Activated CD4-positive, alpha-beta T cell treated with anti-CD3 and anti-CD28 coated beads, Interleukin-2, amount 50 U/mL, for 48 hours (primary cell): ENCODE measurements at places on chromosomes 11 and 22.

DNA sequence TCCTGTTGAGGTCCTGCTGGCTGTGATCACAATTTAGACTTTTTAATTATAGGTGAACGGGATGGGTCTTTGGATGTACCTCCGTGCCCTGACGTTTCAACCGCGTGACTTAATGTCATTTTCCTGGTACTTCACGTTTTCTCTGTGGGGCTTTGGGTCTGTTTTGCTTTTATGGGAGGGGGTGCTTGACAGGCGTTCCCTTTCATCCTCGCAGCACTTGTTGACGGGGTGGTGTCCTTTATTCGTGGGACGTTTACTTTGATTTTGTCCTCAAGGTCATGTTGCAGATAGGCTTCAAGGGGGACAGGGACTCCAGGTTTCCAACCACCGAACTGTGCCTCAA is 994 bp downstream of the PPP6R3 start:
- DNase-seq = no peak

DNA sequence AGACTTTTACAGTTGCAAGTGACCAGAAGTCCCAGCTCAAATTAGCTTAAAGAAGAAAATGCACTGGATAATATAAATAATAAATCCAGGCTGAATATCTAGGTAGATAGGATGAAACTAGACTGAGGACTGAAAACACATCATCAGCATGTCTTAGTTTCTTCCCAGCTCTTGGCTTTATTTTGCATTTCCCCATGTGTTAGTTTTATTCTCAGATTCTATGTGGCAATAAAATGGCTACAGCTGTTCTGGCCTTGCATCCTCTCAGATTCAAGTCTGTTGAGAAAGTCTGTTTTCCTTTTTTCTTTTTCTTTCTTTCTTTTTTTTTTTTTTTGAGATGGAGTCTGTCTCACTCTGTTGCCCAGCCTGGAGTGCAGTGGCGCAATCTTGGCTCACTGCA is 22.6 kb upstream of the CAT start:
- no peak for DNase-seq

GRCh38 chr11:64697663-64698375 is 25.2 kb downstream of the NRXN2 start:
- DNase-seq = no peak

DNA sequence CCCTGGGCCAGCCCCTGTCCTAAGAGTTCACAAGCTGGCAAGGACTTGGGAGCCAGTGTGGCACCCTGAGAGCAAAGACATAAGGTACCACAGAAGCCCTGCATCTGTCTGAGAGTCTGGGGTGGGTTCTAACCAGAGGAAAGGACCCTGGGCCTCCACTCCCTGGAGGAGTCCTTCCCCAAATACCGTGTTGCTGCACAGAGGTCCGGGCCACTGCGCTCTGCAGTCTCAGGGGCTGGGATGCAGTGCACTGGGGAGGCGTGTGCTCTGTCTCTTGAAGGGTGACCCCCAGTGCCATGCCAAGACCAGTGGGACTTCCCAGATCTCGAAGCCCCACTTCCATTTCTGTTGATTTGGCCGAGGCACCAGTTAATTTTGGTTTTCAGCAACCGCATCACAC is 4.3 kb upstream of the SH3BP1 start:
- no peak for DNase-seq

GRCh38 chr11:47869544-47870393 is 21.6 kb upstream of the NUP160 start:
- no peak for DNase-seq

DNA sequence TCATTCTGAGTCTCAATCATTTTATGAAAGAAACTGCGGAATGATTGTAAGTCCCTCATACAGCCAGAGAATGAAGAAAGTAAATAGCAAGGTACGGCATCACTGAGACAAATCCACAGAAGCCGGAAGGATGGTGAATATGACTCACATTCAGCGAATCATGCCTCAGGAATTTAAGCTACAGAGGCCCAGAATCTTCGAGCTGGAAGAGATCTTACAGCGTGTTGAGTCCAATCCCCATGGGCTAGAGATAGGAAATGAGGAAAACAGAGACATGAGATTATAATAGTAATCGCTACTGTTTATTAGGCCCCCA is 173.2 kb downstream of the KIF18A start:
- DNase-seq = no peak

DNA sequence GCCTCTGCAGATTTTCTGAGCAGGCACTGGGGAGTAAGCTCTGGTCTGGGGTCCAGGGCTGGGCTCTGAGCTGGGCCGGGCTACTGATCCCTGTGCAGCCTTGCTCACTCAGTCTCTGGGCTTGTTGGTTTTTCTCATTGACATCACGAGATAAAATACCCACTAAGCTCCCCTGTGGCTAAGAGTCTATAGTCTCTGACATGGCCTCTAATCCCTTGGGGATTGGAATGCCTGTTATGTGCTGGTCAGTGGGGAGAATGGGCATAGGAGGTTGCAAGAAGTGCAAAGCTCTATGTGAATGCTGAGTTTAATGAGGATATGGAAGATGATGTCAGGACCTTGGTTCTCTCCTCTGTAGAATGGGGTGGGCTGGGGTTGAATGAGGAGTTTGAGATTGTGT is 23.3 kb downstream of the ELF5 start:
- no peak for DNase-seq

DNA sequence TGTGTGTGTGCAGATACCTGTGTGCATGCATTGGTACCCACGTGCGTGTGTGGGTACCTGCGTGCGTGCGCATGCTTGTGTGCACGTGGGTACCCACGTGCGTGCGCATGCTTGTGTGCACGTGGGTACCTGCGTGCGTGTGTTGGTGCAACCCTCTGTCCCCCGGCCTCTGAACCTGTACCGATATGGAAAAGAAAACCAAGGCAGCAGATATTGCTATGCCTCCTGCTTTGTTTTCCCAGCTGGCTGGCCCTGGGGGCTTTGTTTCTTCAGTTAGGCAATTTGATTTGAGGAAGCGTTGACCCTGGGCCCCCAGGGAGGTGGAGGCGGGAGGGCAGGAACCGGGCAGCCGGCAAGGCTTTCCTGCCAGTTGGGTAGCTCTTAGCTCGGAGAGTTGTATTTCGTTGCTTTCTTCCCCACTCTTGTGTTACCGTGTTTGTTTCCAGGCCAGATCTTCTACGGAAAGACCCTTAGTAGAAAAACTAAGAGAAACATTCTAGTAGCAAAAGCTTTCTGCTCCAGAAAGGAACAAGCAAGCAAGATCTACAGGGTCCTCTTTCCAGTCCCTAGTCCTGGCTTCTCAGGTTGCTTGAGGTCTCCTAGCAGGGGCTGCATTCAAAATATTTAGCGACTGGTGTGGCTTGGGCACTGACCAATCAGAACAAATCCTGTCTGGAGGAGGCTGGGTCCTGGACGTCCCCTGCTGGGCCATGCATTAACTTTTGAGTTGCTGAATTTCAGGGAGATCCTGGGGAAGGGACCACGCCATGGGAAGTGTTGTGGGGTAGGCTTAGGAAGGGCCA is 26.3 kb upstream of the SORL1-AS1 start:
- DNase-seq = no peak

DNA sequence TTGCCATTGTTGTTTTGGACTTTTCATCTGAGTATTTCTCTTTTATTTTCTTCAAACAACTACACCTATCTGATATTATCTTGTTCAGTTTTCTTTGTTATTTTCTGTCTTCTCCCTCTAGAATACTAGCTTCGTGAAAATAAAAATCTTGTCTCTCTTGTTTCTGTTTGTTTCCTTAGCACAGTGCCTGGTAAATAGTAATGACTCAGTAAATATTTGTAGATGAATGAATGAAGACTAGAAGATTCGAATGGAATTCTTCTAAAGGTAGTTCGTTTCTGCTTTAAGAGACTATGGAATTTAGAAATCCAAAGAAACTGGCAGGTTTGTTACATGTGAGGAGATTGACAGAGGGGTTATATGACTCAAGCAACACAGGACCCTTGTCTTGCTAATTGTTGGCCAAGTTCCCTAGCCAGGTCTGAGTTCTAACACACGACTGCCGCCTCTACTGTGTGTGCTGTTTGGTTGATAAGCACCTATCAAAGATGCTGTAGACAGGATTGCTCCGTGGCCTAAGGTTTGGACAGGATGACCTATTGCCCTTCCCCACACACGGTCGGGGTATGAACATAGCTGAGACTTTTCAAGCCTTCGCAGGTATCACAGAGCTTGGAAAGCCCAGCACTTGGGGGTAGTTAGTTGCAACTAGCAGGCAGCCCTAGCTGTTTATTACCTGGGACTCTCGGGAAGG is 831 bp upstream of the TMEM135 start:
- no peak for DNase-seq

- DNase-seq = peak; percentile 59
These were observed 1.9 kb downstream of the POLD4 start for GRCh38 chr11:67351275-67352005.

DNA sequence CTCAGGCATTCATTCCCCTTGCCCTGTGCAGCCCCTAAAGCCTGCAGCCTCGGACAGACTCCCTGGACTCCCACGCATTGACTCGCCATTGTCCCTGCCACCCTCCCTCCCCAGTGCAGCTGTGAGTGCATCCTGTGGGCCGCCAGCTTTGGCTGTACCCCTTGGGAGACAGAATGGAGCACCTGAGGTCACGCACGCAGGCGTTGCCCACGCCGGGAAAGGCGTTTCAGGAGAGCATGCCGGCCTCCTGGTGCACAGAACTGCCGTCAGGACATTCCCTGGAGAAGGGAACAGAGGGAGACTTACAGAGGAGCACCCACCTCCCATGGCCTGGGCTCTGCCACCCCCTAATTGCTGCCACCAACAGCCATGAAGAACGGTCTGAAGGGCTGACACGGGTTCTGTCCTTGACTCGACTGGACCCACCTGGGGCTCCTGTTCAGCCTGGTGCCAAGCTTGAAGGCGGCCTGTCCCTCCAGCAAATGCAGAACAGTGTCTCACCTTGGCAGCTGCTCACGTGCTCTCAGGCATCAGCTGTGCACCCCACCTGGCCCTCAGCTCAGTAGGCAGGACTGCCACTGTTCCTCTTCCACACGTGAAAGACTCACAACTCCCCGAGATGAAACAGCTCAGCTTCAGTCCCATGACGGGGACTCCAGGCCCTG is 503.8 kb downstream of the BRD1 start:
- no peak for DNase-seq

DNA sequence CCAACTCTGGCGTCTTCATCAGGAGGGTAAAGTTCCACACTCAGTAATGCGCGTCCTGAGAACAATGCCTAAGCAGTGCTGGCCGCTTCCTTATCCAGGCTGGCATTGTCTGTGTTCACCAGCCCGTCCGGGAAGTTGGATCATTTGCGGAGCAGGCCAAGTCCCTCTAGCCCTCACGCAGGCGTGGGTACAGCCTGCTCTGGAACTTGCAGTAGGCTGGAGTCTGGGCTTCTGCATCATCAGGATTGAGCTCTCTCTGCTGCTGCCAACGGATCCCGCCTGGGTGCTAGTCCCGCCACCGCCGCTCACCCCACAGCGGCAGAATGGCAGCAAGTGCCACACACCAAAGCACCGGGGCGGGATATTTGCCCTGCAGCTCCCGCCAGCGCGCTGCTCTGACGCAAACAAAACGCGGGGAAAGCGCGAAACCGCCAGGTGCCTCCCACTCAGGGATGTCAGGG is 29.0 kb downstream of the GLYATL1 start:
- no peak for DNase-seq

GRCh38 chr11:120303004-120303637 is 22.0 kb upstream of the TLCD5 start:
- peak; percentile 77 for DNase-seq

GRCh38 chr22:20656516-20656901 is 117.4 kb upstream of the SERPIND1 start:
- DNase-seq = no peak

DNA sequence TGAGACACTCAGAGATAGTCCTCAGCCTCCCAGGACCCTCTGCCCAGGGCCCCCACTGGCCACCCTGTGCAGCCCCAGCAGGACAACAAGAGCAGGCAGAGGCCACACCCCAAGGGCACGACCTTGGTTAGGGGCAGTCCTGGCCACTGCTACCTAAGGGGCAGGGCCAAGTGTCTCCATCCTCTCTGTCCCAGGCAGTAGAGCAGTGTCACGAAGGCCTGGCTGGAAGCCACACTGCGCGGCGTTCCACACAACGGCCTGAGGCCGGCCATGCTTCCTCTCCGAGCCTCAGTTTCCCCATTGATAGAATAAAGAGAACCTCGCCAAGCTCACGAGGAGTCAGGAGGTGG is 1074.3 kb downstream of the BRD1 start:
- DNase-seq = no peak

DNA sequence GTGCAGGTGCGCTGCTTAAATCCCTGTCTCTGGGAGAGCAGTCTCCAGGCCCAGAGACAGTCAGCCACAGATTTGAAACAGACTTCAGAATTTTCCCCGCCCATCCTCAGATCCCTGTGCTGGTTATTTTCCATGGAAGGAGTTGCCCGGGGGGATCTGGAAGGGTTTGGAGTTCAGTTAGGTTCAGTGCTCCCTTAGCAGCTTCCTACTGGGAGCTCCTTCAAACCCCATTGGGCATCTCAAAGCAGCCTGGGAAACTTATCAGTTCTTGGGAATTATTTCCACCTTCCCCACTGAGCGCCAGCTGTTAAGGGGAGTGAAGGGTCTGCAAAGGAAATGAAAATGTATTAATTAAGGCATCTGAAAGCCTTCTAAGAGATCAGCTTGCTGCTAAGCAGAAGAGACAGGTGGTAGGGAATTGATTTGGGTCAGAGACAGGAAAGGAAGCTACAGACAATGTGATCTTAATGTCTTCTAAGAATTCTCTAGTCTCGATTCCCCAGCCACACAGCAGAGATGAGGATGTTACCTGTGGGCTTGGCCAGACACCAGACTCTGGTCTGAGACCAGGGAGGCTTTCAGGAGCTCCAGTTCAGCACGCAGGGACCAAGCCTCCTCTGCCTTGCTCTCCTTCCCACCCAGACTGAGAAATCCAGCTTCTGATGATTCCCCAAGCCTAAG is 106.2 kb upstream of the TBCEL start:
- no peak for DNase-seq

GRCh38 chr11:24238771-24239645 is 257.8 kb upstream of the LUZP2 start:
- no peak for DNase-seq

DNA sequence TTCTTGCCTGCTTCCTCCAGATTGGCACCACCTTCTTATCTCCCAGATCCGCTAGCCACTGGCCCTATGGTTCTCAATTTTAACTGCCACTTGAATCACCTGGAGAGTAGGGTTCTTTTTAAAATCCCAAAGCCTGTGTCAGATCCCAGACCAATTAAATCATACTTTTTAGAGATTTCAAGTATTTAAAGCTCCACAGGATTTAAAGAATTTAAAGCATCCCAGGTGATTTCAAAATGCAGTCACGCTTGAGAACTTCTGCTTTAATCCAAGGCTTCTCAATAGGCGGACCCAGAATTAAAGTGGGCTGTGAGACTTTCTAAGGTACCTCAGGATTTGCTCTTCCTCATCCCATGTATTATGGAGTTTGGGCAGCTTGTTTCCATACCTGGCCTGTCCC is 400.0 kb downstream of the SOX6 start:
- no peak for DNase-seq

DNA sequence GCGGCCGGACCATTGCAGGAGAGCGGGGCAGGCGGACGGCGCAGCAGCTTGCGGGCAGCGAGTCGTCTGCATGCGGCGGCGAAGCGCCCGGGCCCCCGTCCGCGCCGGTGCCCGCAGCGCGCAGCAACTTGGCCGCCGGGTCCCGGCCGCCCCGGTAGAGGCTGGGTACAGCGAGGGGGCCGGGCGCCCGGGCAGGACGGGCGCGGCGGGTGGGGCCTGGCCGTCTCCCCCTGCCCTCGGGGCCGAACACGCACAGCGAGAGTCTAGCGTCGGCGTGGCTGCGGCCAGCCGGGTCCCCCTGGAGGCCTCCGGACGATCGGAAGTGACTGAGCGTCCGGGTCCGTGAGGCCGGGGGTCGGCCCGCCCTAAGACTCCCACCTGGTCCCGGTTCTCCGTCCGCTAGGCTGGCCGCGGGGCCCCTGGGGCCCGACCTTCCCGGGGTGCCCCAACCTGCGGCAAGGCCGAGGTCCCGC is 775 bp upstream of the TRABD start:
- no peak for DNase-seq

- peak; percentile 13 for DNase-seq
These were observed 52.5 kb downstream of the TRIM44 start for GRCh38 chr11:35714882-35715627.
